ENCODE measurements at places on chromosomes 2 and 18.

DNA sequence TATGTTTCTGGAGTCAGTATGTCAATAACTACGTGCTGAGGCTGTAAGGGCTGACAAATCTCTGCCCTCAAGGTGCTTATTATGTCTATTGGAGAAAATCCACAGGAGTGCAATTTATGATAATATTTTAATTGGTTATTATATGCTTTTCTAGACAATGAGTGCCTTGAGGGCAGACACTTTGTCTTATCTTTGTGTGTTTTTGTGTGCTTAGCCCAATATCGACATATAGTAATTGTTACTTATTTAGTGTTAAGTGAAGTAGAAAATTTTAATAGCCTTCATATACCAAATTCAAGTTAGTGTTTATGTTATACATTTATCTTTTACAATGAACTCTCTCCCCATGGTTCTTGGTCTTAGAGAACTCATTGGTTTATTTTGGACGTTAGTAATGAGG is 118.9 kb downstream of the WDR7 start:
- no peak for DNase-seq

DNA sequence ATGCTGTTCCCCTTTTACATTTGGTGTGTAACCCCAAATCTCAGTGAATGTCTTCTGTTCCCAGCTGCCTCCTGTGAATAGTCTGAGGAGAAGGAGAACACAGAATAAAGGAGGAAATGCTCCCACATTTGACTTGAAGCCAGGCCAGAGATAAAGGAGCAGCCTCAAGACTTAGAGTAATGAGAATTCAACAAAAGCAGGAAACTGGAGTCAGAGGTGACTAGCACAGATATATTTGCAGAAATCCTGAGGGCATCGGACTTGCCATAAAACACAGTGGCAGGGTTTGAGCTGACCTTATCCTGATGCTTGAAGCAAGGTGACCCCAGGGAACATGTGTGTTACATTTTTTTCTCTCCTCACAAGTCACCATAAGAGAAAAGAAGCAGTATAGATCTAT is 291.4 kb upstream of the RND3 start:
- DNase-seq: no peak

GRCh38 chr2:238659231-238659630 is 188.7 kb upstream of the TWIST2 start:
- DNase-seq: no peak

DNA sequence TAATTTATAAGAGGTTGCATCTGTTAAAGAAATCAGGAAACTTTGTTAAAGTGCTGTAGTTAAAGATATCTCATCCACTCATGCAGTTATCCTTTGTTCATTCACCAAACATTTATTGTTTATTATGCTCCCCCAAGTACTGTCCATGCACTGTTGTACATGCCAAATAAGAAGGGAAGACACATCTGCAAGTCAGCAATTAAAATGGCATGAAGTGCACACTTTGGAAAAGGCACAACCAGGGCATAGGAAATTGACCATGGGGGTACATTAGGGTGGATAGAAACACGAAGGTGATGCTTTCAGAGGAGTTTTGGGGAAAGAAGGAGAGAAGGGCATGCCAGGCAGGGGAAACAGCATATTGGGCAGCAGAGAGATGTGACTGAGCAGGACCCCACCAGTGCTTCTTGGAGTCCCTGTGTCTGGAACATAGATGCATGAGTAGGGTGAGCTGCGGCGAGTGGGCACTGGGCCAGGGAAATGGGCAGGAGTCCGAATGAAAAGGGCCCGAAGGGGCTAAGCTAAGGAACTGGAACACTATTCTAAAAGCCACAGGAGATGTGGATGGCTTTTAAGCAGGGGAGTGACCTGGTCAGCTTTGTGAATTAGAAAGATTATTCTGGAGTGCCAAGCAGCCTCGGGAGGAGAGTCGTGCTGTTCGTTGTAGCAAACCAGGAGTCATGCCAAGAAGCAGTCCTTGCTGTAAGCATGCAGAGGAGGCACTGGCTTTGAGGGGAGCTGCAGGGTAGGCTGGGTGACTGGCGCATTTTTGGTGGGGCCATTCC is 316.3 kb downstream of the AGPS start:
- DNase-seq: no peak
